ENCODE measurements at places on chromosomes 1 and 21.
A peak's percentile ranks its signal among the peaks of the same experiment; 100 is the strongest.

DNA sequence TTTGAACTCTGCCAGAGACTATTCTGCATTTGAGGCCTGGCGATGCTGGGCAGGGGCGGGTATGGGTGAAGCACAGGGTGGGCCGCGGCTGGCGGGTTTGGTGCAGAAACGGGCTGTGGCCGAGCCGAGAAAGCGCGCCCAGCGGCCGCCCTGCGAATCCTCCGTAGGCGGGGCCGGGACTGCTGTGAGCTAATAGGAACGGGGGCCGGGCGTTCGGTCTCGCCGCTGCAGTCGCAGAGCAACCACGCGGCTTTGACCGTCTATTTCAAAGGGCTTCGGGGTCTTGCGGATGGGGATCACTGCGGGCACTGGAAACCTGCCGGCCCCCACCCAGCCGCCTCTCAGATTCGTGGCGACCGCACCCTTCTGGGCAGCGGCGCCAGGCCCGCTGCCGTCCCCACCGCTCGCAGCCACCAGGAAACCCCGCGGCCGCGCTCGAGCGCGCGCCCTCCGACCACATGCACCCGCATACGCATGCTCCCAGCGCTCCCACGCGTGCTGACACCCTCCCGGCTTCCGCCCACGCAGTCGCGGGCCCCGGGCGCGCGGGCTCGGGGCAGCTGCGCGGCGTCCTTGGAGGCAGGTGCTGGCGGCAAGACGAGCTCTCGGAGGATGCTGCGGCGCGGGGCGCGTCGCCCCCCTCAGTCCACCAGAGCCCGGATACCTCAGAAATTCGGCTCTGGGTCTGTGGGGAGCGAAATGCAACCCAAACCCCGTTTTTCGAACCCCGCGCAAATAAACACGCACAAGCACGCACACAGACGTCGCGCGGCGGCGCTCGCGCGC lies 32.6 kb downstream of the DNTTIP2 start:
- DNase-seq, result peak; percentile 85

DNA sequence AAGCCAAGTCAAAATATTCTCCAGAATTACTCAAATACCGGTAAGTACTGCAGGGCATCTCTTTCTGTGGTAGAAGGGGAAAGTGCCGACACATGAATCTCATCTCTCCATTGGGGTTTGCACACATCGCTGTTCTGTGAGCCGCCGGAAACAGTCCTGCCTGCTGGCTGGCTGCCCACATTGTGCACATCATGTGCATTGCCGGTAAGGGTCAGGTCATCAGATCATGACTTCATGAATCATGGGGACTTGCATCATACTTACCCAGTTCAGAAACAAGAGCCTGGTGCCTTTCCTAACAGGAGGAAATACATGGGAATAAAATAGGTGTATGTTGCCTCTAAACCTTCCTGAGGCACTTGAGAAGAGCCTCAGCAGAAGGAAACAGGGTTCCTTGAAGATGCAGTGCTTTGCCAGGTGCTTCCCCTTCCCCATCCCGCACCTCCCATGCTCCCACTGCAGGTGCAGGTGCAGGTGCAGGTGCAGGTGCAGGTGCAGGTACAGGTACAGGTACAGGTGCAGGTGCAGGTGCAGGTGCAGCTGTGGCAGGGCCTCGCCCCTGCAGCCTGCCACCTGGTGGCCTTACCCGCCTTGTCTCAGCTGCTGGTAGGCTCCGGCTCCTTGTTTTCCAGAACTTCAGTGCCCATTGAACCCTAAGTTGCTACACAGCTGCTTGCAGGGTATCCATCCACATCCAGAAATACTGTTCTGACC lies 26.5 kb downstream of the GPR137B start:
- DNase-seq, result no peak

- peak; percentile 95 for DNase-seq
Measured at GRCh38 chr1:7886405-7886745, 33.5 kb upstream of the UTS2 start.

GRCh38 chr1:223711173-223711572 lies 1.2 kb upstream of the CAPN2 start:
- DNase-seq, result peak; percentile 66

GRCh38 chr1:179818260-179818659 lies 59.3 kb downstream of the TOR1AIP2 start:
- no peak for DNase-seq

- DNase-seq, result peak; percentile 11
Measured at GRCh38 chr1:233025157-233025556, 74.7 kb downstream of the NTPCR start.

All from NCI-H446 (cell line).